ENCODE measurements at places on chromosomes 5 and 9. TPM values are rescaled to one million over a fixed set of nuclear protein-coding genes. Genes with fewer than 3 reads are reported as not detected.

The SPAAR gene
- not detected for total RNA-seq

The PCDHGB6 gene
- 1.2 TPM for total RNA-seq

The MSX2 gene
- total RNA-seq = not detected

GRCh38 chr9:4313144-4313543 lies 13.3 kb upstream of the GLIS3 start:
- H3K36me3 ChIP-seq = no peaks in the 10 kb centered on the region
- no peak overlapping the region for H3K4me3 ChIP-seq
- no peaks in the 10 kb centered on the region for H3K4me1 ChIP-seq
- H3K27me3 ChIP-seq = peaks cover 12% of the 10 kb centered on the region
- H3K27ac ChIP-seq = no peak overlapping the region

GRCh38 chr5:160166069-160166972 lies 47.1 kb upstream of the PWWP2A start:
- DNase-seq = no peak
- no peaks in the 10 kb centered on the region for H3K4me1 ChIP-seq
- H3K4me3 ChIP-seq = no peak overlapping the region
- peaks cover 39% of the 10 kb centered on the region for H3K27me3 ChIP-seq
- H3K36me3 ChIP-seq = no peaks in the 10 kb centered on the region

GRCh38 chr9:70679845-70680244 lies 265.4 kb upstream of the KLF9 start:
- H3K4me1 ChIP-seq = no peaks in the 10 kb centered on the region
- H3K27ac ChIP-seq = no peak overlapping the region
- no peaks in the 10 kb centered on the region for H3K27me3 ChIP-seq
- H3K4me3 ChIP-seq = no peak overlapping the region
- H3K36me3 ChIP-seq = no peaks in the 10 kb centered on the region

All from activated B cell treated with CpG ODN at 0.5 μM for 24 hours (primary cell).